Mesenteric fat pad (tissue), 1 donor: ENCODE measurements at places on chromosomes 1 and 21.

GRCh38 chr1:223771814-223772770, 59.8 kb downstream of the CAPN2 start:
- DNase-seq: no peak

DNA sequence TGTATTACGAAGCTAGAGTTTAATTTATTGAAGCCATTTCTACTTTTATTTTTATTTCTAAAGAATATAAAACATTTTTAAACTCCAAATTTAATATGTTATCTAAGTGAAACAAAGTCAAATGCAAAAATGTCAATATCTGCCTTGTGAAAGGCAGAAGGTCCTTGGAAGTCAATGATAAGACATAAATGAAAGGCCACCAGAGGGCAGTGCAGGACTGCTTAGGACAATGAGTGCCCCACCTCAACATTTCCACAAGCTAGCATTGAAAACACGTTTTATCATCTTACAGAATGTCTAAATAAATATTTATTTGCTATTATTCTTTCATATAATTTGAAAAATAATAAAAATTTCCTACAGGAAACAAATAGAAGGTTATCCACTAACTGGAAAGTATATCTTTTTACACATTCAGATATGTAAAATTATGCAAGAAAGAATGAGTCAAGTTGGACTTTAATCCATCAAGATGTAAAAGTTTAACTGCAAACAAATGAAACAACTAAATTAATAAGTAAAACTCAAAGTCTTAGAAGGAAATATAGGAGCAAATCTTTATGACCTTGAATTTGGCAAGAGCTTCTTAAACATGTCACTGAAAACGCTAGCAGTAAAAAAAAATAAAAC, 140.1 kb upstream of the FMN2 start:
- no peak for DNase-seq

- DNase-seq: no peak
Observed at GRCh38 chr1:211381481-211382181, 55.0 kb downstream of the TRAF5 start.

GRCh38 chr1:190205713-190206112, 272.0 kb downstream of the BRINP3 start:
- no peak for DNase-seq

DNA sequence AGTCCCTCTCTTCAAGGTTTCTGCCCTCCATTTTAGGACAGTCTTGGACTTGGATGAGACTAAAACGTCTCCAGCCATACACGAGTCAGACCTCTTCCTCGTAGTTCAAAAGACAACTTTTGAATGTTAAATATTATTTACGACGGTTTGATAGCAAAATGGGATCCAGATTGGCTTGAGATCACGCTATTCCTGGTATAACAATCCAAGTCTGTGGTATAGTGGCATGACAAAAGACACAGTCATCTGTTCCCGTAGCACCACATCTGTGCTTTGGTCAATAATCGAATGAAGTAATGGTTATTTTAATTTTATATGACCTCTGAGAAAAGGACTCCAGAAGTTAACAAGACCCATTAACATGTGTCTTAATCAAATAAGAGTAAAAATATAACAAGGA, 7.0 kb downstream of the PCP4 start:
- no peak for DNase-seq

- no peak for DNase-seq
Observed at GRCh38 chr1:104671684-104672353, 922.1 kb downstream of the AMY1C start.

- DNase-seq: no peak
Observed at GRCh38 chr1:33898881-33899280, 35.0 kb downstream of the HMGB4 start.

- DNase-seq: no peak
Observed at GRCh38 chr1:37434292-37435225, 39.8 kb upstream of the ZC3H12A start.

DNA sequence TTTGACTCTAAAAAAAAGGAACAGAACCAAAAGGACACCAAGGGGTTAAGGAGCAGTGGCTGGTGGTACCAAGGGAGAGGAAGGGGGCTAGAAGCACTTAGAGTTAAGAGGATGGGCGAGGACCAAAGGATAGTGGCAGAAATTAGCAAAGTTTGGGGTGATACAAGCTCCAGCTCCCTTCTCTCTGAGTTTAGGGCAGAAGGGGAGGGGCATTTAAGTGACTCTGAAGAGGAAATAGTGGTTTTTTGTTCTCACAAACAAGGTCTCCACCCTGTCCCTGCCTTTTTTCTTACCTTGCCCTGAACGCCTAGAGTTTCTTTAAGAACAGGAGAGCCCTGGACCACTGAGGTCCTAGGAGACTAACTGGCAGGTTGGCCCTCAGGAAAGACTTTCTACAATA, 3.3 kb downstream of the CDC42SE1 start:
- no peak for DNase-seq
